ENCODE measurements at places on chromosomes 11 and 22.

DNA sequence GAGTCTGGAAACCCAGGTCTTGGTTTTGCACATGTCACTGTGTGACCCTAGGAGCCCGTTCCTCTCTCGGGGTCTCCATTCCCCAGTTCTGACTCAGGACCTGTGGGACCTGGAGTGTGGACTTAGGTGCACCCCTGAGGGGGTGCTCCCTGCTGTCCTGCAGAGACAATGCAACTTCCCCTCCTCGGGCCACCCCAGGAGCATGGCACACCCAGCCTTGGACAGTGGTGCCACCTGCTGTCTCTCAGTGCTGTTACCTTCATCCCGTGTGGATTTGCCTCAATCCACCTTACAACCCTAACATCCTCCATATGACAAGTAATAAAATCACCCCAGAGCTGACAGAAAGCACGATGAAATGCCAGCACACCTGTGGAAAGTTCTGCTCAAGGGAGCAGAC is 27.5 kb upstream of the CRYBB3 start:
- peak; percentile 34 for DNase-seq

DNA sequence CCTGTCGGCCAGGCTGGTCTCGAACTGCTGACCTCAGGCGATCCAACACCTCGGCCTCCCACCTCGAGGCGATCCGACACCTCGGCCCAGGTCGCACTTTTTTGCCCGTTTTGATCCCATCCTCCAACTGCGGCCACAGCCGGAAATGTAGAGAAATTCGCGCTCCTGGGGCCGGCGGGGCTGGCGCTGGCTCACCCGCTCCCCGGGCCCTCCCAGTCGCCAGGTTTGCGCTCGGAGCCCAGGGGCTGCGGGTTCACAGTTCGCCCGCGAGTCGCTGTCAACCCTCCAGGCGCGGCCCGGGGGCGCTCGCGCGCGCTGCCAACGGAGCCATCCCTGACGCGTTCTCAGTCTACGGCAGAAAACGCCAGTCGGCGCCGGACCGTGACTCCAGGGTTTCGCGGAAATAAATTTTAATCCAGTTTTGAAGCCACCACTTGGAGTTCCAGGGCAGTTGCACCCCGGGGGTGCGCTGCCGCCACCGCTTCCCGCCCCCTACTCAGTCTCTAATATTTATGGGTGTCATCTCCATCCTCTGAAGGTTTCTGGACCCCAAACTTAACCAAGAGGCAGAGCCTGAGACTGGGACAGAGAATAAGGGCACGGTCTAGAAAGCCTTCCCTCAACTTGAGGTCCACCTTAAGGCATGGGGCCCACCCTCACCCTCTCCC is 1.5 kb upstream of the KLHDC7B start:
- DNase-seq: no peak

DNA sequence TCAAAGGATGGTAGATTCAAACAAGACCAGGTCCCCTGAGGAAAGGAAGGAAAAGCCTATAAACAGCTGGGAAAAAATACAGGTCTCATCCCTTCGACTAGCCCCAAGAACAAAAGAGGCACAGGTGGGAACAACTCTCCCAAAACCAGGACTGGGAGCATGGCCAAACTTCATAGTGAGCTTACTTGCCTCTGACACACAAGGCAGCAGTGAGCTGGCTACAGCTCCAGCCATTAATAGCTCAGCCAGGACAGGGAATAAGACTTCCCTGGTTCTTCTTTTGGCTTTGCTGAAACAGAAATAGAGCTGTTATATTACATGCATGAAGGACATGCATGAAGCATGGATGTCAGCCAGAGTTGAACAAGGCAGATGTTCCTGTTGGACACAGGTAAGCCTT is at the start of gene OR10A2:
OR10A2 (plus strand) TSS at position 97 of the 400 bp plus-strand sequence. CDS start 6,698 bp downstream, outside the sequence.
- DNase-seq: peak; percentile 19

DNA sequence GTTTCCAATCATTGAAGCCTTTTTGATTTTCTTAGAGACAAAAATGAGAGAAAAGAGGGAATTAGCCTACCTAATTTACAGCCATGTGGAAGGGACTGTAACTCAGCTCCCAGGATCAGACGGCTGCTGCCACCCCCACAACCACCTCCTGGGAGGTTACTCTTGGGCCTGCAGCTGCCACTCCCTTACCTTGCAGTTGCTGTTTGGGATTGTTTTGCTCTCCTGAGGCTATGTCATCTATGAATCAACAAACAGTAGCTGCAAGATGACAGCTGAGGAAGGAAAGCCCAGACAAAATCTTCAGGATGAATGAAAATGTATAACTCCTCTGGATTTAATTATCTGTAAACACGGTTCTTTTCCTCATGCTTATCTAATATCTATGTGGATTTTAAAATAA is 28.0 kb upstream of the ZC3H12C start:
- peak; percentile 89 for DNase-seq

- DNase-seq: peak; percentile 85
These were observed 15.8 kb upstream of the SIK2 start for GRCh38 chr11:111586388-111586831.

DNA sequence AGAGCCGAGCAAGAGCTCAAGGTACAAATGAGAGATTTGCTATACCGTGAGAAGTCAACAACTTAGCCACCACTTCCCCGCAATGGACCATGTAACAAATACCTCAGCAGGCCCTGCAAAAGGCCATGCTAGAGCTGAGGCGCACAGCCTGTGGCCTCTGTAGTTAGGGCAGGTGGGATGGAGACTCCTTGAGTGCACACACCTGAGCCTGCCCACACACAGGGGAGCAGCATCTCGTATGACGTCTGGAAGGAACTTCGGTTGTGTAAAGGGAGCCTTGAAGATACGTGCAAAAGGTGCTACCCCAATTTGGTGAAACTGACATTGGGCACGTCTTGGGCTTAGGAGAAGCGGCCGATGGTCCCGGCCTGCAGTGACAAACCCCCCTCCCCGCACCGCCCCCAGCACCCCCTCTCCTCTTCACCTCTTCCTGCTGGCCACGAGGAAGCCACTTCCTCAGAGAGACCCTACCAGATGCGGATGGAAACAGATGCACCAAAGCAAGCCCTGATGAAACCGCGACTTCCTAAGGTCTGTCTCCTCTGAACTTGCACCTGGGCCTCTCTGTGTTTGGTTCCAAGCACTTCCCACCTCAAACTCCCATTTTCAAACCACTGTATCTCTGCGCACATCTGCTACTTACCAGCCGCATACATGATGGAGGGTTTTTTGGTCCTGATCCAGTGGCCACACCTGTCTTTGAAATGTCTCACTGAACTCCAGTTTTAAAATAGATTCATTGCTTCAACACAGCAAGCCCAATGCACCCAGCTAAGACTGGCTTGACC is 10.6 kb downstream of the CDPF1 start:
- DNase-seq: no peak

DNA sequence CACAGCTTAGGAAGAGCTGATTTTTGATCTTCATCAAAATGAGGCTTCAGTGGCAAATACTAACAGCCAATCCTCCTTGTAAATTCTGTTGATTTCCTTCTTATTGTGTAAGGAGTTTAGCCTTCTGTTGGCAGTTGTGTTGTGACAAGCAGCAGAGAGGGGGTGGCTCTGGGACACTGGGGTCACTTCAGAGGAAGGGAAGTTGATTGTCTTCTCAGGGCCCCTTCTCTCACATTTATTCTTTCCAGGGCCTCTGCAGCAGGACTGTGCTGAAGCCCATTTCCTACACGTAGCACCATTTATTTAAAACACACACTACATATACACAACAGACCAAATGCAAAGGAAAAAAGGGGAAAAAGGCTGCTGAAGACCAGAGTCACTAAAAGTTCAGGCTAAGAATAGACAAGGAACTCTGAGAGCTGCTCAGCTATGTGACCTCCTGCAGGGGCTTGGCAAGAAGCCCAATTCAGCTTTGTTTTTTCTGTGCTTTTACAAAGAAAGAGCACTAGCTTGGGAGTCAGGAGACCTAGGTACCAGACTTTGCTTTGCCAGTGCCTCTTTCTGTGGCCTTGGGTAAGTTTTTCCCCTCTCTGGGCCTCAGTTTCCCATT is 28.3 kb upstream of the UPB1 start:
- peak; percentile 3 for DNase-seq

GRCh38 chr11:66432597-66432996 is 6.1 kb downstream of the MRPL11 start:
- DNase-seq: no peak

GRCh38 chr22:29040385-29041275 is 21.0 kb downstream of the C22orf31 start:
- peak; percentile 64 for DNase-seq

- DNase-seq: no peak
These were observed 37.7 kb upstream of the GNB1L start for GRCh38 chr22:19892257-19892879.

DNA sequence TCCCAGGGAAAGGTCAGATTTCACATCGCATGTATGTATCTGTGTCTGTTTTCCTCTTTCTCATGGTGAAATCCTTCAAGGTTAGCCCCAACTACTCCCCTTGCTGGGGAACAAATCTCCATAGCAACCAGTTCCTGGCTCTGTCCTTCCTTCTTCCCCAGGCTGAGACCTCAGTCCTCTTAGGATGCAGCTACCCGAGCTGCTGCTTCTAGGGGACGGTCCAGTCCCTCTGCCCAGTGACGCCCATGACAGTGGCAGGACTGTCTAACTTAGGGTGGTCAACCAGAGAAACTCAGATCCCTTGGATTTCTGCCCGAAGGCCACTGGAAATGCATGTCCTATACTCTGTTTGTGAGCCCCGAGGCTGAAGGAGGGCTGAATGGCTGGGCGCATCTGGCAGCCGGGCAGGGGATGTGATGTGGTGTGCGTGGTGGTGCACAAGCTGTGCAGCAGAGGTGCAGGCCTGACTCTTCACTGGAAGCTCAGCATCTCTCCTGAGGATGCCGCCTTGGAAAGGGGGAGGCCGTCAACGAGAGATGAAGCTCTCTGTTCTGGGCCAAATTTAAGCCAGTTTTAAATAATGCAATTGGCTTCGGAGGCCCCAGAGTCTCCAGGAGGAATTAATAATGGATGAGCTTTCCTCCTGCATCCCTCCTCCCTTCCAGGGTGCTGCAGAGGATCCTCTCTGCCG is 118.7 kb upstream of the B3GAT1 start:
- no peak for DNase-seq

DNA sequence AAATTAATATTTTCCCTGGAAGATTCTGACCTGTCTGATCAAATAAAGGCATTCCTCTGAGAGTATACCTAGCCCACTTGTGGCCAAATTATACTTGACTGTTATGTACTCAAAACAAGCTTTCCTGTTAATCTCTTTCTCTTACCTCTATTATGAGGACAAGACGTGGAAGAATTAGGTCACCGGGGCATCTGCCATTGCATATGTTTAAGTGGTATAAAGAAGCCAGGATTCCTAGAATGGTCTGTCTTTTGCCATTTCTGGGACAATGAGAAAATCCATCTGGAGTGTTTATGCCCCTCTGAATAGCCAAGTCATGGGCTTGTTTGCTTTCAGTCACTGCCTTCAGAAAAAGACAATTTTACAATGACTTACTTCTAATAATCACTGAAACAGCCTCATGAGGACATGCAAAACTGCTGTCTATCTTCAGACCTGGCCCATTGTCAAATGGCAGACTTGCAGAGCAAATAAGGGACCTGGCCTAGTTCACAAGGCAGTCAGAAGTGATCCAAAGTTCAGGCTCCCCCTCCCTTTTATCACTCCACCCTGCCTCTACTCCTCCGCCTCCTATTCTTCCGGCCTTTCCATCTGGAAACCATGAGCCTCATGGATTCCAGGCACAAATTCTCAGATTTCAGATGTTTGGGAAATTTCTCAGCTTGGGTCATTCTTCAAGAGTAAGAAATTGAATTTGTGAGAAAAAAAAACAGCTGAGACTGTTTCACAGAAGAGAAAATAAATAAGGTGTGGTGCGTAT is 128.1 kb upstream of the LDLRAD3 start:
- DNase-seq: no peak

- no peak for DNase-seq
These were observed 12.7 kb downstream of the RBFOX2 start for GRCh38 chr22:36015811-36016529.

GRCh38 chr11:86511086-86511551 is 136.4 kb downstream of the CCDC81 start:
- peak; percentile 36 for DNase-seq

DNA sequence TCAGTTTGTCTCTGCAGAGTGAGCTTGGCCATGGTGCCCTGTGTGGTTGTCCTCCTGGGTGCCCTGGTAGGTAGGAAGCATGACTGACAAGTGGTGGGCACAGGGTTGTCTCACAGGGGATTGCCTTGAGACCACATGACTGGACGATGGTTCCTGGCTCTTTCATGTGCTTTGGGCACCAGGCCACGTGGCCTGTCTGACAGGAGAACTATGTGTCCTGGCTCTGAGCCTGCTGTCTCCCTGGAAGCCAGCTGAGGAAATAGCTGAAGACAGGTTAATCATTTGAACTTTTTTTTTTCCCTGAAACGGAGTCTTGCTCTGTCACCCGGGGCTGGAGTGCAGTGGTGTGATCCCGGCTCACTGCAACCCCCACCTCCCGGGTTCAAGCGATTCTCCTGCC is 93.2 kb downstream of the LDLRAD3 start:
- DNase-seq: peak; percentile 51

GRCh38 chr11:118156531-118157185 is 4.0 kb upstream of the SCN4B start:
- peak; percentile 39 for DNase-seq

GRCh38 chr11:67293090-67293489 is 4.0 kb downstream of the ANKRD13D start:
- DNase-seq: peak; percentile 91

- DNase-seq: no peak
These were observed 55.0 kb downstream of the SNX19 start for GRCh38 chr11:130861283-130861682.

DNA sequence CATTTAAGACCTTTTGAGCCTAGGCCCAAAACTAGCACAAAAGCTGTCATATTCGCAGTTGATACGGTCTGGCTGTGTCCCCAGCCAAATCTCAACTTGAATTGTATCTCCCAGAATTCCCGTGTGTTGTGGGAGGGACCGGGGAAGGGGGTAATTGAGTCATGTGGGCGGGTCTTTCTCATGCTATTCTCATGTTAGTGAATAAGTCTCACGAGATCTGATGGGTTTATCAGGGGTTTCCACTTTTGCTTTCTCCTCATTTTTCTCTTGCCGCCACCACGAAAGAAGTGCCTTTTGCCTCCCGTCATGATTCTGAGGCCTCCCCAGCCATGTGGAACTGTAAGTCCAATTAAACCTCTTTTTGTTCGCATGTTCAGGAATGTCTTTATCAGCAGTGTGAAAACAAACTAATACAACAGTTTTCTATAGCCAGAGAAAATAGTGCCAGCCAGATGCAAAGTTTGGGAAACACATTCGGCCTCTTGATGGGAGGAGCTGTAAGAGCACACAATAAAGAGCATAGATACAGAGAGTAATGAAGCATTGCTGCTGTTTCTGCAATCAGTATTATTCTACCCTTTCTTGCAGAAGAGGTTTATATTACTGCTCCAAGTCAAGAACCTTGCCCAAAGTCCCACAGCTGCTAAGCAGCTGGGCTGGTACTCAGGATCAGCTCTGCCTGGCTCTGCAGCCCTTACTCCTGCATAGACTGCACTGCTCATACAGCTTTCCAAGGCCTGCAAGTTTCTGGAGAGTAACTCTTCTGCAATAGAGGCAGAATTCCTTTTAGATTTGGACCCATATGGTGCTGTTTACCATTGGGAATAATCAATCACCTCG is 2.0 kb upstream of the ZNF195 start:
- no peak for DNase-seq

GRCh38 chr22:19892925-19893324 is 38.3 kb upstream of the GNB1L start:
- DNase-seq: no peak

Data from PC-3 (cell line).